HCT116 (cell line): ENCODE measurements at places on chromosomes 12 and 14. TPM values are rescaled to one million over a fixed set of nuclear protein-coding genes. Genes with fewer than 3 reads are reported as not detected.
A peak's percentile ranks its signal among the peaks of the same experiment; 100 is the strongest.

DNA sequence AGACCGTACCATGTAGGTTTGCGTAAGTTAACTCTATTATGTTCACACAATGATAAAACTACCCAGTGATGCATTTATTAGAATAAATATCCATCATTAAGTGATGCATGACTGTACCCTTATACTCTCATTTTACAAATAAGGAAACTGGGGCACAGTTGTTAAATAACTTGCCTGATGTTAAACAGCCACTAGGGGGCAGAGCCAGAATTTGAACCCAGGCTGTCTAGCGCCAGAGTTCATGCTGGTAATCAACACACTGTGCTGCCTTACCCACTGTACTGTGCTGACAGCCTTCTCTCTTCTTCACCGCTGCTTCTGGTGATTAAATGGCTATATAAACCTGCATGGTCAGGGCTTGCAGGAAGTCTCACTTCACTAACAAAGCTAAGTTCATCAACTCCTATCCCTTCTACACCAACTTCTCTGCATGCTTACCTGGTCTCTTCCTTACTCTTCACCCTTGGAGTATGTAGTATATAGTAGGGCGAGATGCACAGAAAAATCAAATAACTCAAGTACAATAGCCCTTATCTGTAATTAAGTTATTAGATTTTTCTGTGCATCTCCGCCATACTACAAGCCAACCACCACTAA is 43.6 kb upstream of the APPL2 start:
- H3K36me3 ChIP-seq, result no peaks in the 10 kb centered on the region
- H3K27ac ChIP-seq, result no peak overlapping the region
- H3K4me1 ChIP-seq, result no peaks in the 10 kb centered on the region

GRCh38 chr14:22981090-22981875 is 1.1 kb downstream of the AJUBA start:
- H3K36me3 ChIP-seq, result peaks cover 2% of the 10 kb centered on the region; the same call in 1 of the 2 replicates
- peak overlapping the region; percentile 95 for H3K27ac ChIP-seq
- DNase-seq, result no peak
- H3K4me1 ChIP-seq, result peaks cover 41% of the 10 kb centered on the region
- no peaks in the 10 kb centered on the region for H3K27me3 ChIP-seq

- H3K36me3 ChIP-seq, result no peaks in the 10 kb centered on the region
- H3K4me3 ChIP-seq, result no peak overlapping the region
- no peaks in the 10 kb centered on the region for H3K27me3 ChIP-seq
- H3K4me1 ChIP-seq, result peaks cover 27% of the 10 kb centered on the region
- no peak for DNase-seq
Observed at GRCh38 chr14:68012871-68013270, 193.3 kb downstream of the RAD51B start.

- no peak overlapping the region for H3K27ac ChIP-seq
- H3K4me1 ChIP-seq, result no peaks in the 10 kb centered on the region
- no peak for DNase-seq
- H3K27me3 ChIP-seq, result no peaks in the 10 kb centered on the region
Observed at GRCh38 chr12:15842108-15842507, 40.1 kb upstream of the STRAP start.

DNA sequence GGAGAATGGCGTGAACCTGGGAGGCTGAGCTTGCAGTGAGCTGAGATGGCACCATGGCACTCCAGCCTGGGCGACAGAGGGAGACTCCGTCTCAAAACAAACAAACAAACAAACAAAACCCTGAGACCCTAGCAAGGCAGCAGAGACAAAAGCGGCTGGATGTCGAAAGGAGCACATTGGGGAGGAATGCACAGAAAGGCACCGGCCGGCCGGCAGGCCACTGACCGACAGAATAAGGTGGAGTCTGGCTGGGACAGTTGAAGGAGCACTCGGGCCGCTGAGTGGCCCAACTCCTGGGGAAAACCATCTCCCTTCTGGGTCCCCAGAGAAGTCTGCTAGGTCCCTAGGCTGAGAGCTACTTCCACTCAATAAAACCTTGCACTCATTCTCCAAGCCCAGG is 256.2 kb downstream of the KIF21A start:
- no peaks in the 10 kb centered on the region for H3K36me3 ChIP-seq
- H3K27me3 ChIP-seq, result no peaks in the 10 kb centered on the region
- H3K4me1 ChIP-seq, result no peaks in the 10 kb centered on the region

DNA sequence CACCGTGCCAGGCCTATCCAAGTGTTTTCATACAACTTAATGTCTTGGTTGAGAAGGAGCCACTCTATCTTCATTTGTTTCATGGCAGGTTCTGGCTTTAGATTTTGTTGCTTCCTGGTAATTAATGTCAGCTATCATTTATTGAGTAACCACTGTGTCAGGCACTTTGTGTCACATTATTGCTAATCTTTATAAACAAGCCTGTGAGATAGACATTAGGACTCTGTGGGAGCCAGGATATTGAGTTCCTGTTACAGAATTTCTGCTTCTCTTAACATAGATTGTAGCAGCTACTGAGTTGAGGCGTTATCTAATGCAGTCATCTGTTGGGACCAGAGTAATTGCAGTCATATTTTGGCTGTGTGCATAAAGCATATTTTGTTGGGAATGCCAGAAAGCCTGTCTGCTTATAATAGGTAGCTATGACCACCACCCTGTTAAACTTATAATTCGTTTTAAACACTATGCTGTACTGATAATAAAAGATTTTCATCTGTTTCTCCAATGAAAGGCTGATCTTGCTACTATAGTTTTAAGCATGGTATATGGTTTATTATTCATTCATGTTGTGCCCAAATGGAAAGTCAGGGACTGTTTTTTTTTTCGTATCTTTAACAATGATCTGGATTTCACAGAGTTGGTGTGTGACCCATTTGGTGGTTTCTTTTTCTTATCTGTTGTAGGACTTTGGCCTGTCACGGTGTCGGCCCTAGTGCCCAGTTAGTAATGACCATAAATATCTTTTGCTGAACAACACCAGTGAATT is 432.6 kb downstream of the PCNX1 start:
- no peak overlapping the region for H3K27ac ChIP-seq
- DNase-seq, result no peak
- no peaks in the 10 kb centered on the region for H3K27me3 ChIP-seq
- no peaks in the 10 kb centered on the region for H3K36me3 ChIP-seq
- H3K4me3 ChIP-seq, result no peak overlapping the region
- no peaks in the 10 kb centered on the region for H3K4me1 ChIP-seq

GRCh38 chr12:117803001-117803400 is 165.8 kb downstream of the KSR2 start:
- no peaks in the 10 kb centered on the region for H3K4me1 ChIP-seq
- no peaks in the 10 kb centered on the region for H3K36me3 ChIP-seq
- DNase-seq, result no peak
- H3K27ac ChIP-seq, result no peak overlapping the region
- H3K27me3 ChIP-seq, result no peaks in the 10 kb centered on the region

- no peaks in the 10 kb centered on the region for H3K27me3 ChIP-seq
- no peak overlapping the region for H3K27ac ChIP-seq
- no peaks in the 10 kb centered on the region for H3K4me1 ChIP-seq
- no peak for DNase-seq
- no peaks in the 10 kb centered on the region for H3K36me3 ChIP-seq
Observed at GRCh38 chr14:61065656-61066055, 84.6 kb downstream of the SLC38A6 start.

DNA sequence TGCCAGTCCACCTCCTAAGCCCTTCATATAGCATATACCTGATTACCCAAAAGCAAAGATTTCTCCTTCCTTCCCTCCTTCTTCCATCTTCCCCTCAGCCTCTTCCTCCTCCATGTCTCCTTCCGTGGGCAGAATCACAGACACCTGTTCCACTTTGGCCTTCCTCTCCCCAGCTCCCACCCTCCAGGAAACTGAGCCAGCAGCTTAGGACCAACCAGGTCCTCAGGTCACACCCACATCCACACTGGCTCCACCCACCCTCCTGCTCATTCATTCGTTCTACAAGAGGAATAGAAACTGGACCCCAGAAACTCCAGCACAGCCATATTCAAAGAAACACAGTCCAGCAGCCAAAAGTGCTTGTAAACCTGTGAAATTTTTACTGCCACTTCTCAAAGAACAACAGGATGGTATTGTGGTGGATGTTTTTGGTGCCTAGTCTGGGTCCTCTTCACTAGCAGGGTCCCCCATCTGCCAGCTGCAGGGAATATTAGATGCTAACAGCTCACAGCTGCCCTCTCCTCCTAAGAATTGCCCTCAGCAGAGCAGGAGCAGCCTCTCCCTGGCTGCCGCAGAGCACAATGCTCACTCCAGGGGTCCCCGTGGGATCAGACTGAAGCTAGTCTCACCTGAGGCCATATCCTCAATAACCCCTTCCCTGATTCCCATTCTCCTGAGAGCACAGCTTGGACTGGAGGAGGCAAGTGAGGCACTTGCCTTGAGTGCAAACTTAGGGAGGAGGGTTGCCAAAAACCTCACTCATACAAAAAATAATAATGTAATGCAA is 18.4 kb downstream of the CMKLR1 start:
- H3K4me1 ChIP-seq, result no peaks in the 10 kb centered on the region
- no peak for DNase-seq
- H3K4me3 ChIP-seq, result no peak overlapping the region

DNA sequence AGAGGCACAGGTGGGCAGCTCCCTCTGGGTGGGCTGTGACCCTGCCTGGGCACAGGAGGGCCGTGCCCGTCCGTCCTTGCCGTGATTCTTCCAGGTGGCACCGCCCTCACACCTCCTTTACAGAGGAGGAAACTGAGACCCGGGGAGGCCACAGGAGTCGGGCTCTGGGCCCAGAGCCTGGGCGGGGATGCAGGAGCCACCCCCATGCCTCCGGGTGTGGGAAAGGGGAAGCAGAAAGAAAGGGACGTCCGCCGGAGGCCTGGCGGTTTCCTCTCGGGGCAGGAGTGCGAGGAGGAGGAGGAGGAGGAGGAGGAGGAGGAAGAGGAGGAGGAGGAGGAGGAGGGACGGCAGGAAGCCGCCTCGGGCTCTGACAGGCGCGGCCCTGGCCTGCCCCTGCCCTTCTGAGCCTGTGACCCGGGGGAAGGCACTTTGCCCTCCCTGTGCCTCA is 23.0 kb downstream of the SH2B3 start:
- no peak for DNase-seq
- no peaks in the 10 kb centered on the region for H3K27me3 ChIP-seq
- H3K27ac ChIP-seq, result no peak overlapping the region

DNA sequence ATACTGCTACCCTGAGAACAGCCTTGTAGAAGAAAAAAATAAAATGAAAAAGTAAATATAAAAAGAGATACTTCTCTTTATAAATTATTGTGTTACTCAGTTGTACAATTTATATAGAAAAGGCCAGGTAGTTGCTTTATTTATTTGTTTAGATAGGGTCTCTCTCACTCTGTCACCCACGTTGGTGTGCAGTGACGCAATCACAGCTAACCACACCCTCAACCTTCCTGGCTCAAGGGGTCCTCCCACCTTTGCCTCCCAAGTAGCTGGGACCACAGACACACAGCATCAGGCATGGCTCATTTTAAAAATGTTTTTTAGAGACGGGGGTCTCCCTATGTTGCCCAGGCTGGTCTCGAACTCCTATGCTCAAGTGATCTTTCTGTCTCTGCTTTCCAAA is 175.4 kb upstream of the PZP start:
- H3K4me3 ChIP-seq, result no peak overlapping the region
- no peaks in the 10 kb centered on the region for H3K27me3 ChIP-seq
- H3K4me1 ChIP-seq, result no peaks in the 10 kb centered on the region
- no peak for DNase-seq
- H3K27ac ChIP-seq, result no peak overlapping the region
- H3K36me3 ChIP-seq, result no peaks in the 10 kb centered on the region

- no peak for DNase-seq
- H3K27ac ChIP-seq, result no peak overlapping the region
- no peaks in the 10 kb centered on the region for H3K4me1 ChIP-seq
- H3K4me3 ChIP-seq, result no peak overlapping the region
Observed at GRCh38 chr12:125983784-125984500, 918.7 kb downstream of the AACS start.

DNA sequence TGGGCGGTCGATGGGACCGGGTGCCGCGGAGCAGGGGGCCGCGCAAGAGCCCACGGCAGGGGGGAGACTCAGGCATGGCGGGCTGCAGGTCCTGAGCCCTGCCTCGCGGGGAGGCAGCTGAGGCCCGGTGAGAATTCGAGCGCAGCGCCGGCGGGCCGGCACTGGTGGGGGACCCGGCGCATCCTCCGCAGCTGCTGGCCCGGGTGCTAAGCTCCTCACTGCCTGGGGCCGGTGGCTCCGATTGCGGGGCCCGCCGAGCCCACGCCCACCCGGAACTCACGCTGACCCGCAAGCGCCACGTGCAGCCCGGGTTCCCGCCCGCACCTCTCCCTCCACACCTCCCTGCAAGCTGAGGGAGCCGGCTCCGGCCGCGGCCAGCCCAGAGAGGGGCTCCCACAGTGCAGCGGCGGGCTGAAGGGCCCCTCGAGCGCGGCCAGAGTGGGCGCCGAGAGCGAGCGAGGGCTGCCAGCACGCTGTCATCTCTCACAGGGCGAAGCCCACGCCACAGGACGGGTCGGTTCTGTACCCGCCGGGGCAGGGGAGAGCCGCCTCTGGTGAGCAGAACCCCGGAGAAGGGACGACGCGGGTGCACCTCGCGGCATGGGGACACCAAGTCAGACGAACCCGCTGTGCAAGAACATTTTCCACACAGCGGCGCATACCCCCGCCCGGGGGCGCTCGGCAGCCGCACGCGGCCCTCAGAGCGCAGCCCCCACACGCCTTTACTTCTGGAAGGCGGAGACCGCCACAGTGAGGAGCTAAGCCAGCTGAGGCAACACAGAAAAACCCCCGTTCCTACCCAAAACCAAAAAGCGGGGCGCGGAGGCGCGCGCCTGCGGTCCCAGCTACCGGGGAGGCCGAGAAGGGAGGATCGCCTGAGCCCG is 1.2 kb upstream of the SIVA1 start:
- no peak for DNase-seq
- peak overlapping the region; percentile 76 for H3K27ac ChIP-seq
- H3K27me3 ChIP-seq, result no peaks in the 10 kb centered on the region
- peaks cover 35% of the 10 kb centered on the region for H3K4me1 ChIP-seq
- H3K4me3 ChIP-seq, result peak overlapping the region; percentile 43

GRCh38 chr14:37594971-37595808 is at the start of the genes FOXA1 and TTC6:
FOXA1 (minus strand) TSS chr14:37595249; CDS start chr14:37594972, 277 bp downstream.
TTC6 (plus strand) TSS chr14:37595629; CDS start chr14:37622065, 26,436 bp downstream.
- no peaks in the 10 kb centered on the region for H3K27me3 ChIP-seq
- peak within 1 kb of the TSS; percentile 42; the same call in 1 of the 2 replicates for H3K27ac ChIP-seq
- H3K4me1 ChIP-seq, result peaks cover 14% of the 10 kb centered on the region
- H3K36me3 ChIP-seq, result no peaks in the 10 kb centered on the region
- DNase-seq, result peak; percentile 31
- H3K4me3 ChIP-seq, result peak within 1 kb of the TSS; percentile 61

- no peak overlapping the region for H3K27ac ChIP-seq
- no peak overlapping the region for H3K4me3 ChIP-seq
- no peak for DNase-seq
- no peaks in the 10 kb centered on the region for H3K4me1 ChIP-seq
Observed at GRCh38 chr14:83975435-83975834, 1554.5 kb upstream of the FLRT2 start.

GRCh38 chr12:1791104-1791841 is 29.1 kb upstream of the LRTM2 start:
- peak; percentile 38 for DNase-seq
- no peak overlapping the region for H3K27ac ChIP-seq

- H3K4me3 ChIP-seq, result peak overlapping the region; percentile 83
- DNase-seq, result peak; percentile 74
- no peaks in the 10 kb centered on the region for H3K27me3 ChIP-seq
- peak overlapping the region; percentile 95 for H3K27ac ChIP-seq
- H3K36me3 ChIP-seq, result no peaks in the 10 kb centered on the region
Observed at GRCh38 chr12:38906482-38907200, 1.2 kb upstream of the CPNE8 start.

The APAF1 gene
- total RNA-seq, result 13.9 TPM

The P2RX2 gene
- total RNA-seq, result not detected

The ETFBKMT gene
- total RNA-seq, result 1.7 TPM

The CCDC60 gene
- not detected for total RNA-seq

The RECQL gene
- 21.3 TPM for total RNA-seq

The CLEC4C gene
- total RNA-seq, result not detected

The HSPB8 gene
- total RNA-seq, result 3.5 TPM

The BCAT1 gene
- total RNA-seq, result 0.74 TPM
